ENCODE measurements at places on chromosomes 3 and 15.

DNA sequence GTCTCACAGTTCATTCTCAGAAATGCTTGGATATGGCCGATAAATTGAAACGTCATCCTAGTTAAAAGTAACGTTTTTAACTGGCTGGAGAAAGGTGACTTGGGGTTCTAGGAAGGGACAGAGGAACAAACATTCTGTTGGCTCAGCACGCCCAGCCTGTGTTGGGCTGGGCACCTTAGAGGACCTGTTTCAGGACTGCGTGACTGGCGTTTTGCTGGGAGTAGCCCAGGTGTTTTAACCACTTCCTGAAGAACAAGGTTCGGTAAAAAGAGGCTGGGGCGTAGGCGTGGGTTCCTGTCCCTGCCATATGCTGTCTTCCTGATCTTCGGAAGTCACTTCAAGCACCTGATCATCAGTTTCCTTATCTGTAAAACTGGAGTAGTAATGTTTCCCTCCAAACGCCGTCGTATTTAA is 1.1 kb upstream of the TLNRD1 start:
- DNase-seq: no peak

DNA sequence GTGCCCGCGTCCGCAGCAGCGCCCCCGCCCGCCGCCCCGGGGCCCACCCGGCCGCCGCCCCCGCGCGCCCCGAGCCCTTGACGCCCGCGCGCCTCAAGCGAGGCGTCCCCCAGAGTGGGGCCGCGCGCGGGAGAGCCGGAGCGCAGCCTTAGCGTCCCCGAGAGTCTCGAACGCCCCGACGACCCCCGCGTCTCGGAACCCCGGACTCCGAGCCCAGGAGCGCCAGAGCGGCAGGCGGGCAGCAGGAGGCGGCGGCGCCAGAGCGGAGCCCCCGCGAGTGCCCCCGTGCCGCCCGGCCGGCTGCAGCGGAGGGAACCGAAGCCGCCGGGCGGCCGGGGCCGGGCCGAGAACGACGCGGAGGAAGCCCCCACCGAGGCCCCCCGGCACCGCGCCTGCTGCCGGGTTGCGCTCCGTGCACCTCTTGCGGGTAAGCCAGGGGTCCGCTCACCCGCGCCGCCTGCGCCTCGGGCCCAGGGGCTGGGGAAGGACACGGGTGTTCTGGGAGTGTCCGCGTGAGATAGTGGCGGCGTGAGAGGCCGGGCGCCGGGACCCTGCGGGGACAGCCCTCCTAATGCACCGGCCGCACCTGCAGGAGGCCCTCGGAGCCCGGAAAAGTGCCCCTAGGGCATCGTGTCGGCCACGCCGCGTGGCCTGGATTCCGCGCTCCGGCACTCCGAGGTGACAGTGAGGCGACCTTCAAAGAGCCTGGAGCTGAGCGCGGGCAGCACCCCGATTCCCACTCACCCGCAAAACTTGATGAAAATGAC is 52.0 kb upstream of the ULK4 start:
- DNase-seq: peak; percentile 25

GRCh38 chr3:187828579-187829452 is 83.5 kb upstream of the BCL6 start:
- DNase-seq: no peak

DNA sequence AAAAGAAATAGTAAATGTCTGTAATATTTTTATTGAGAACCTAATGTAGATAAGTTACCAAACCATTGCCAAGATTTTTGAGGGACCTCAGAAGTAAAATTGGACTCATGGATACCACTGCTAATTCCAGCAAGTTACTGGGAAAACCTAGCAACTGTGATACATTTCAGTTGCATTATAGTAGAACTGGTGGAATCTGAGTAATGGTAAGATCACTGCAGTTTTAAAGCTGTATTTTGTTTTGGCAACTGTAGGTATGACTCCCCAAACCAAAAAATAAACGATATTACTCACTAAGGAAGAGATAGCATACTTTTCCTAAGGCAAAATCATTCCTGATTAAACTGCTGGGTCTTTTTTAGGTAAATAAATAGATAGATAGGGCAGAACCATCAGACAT is 54.0 kb downstream of the ARMC8 start:
- DNase-seq: no peak

DNA sequence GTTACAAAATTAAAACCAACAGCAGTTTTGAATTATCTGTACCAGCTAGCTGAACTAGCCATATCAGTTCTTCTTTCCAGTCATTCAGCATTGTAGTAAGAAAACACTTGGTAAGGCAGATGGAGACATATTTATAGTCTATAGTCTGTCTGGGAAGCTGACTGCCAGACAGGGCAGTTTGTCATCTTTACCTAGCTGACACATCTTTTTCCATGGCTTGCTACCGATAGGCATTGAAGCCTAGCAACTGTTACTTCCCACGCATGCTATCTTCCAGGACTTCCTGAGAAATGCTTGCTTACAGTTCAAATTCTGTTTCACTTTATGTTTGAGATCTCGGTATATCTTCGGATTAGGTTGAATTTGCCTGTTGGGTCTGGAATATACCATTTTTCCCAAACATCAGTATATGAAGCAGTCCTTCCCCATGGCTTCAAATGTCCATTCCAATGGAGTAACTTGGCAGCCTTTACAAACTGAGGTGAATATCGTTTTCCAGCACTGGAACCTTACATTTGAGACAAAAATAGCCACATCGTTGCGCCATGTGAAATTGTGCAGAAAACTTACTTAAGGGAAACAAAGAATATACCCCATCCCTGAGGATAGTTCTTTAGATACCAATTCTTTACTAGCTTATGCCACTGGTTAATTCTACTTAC is 8.8 kb downstream of the GNL3 start:
- no peak for DNase-seq

GRCh38 chr3:567488-568185 is 371.1 kb downstream of the CHL1 start:
- DNase-seq: no peak

GRCh38 chr3:148604270-148605085 is 93.2 kb upstream of the AGTR1 start:
- no peak for DNase-seq

- DNase-seq: no peak
These were observed 119.9 kb upstream of the TJP1 start for GRCh38 chr15:29942143-29942542.

DNA sequence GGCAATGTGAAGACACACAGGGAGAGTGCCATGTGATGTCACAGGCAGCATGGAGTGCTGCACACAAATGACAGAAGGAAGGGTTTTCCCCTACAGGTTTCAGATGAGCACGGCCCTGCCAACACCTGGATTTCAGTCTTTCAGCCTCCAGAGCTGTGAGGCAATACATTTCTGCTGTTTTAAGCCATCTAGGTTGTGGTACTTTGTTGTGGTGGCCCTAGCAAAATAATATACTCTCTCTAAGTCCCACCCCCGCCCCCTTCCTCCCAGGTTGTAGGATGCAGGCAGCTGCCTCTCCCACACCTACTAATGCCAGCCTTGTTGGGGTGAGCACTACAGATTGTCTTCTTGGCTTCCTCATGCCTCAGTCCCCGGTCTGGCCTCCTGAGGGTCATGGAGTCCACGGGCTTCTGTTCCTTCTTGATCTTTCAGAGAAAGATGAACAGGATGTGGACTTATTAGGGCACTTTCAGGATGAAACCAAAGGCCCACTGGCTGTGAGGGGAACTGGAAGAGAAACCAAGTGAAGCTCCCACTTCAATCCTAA is 180.0 kb downstream of the CD47 start:
- no peak for DNase-seq

DNA sequence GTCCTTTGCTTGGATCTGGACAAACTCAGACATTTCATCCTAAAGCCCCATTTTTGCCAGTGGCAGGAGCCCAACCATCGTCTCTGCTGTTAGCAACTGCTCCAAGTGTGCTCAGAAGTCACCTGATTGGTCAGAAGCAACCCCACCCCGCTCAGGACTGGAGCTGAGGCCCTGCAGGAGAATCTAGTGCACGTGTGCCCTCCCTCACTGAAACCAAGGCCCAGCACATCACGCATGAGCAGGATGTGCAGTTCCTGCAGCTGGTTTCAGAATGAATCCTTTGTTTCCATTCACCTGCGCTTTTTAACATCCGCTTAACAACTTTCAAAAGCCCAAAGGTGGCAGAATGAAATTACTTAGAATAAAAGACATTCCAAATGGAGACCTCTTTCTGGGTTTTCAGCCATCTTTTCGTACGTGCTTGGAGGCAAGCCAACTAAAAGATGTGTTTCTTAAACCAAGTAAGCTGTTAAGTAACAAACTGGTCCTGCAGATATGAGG is 81.2 kb downstream of the SRGAP3 start:
- no peak for DNase-seq

- no peak for DNase-seq
These were observed 379.4 kb downstream of the KCNH8 start for GRCh38 chr3:19527746-19528145.

DNA sequence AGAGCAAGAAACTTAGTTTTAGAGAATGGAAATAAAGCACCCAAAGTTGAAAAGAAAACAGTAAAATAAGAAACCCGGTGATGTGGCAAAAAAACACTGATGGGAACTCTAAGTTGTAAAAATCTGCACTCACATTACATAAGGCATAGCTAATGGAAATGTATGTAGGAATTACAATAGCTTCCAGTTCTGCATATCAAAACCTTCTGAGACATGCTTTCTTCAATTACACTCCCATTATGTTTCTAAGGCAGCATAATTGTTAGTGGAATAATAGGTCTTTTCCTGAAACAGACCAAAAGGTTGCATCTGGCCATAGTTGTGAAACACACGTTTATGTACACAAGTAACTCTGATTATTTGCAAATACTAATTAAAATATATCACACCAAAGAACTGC is 41.4 kb downstream of the SLC30A4 start:
- DNase-seq: no peak

DNA sequence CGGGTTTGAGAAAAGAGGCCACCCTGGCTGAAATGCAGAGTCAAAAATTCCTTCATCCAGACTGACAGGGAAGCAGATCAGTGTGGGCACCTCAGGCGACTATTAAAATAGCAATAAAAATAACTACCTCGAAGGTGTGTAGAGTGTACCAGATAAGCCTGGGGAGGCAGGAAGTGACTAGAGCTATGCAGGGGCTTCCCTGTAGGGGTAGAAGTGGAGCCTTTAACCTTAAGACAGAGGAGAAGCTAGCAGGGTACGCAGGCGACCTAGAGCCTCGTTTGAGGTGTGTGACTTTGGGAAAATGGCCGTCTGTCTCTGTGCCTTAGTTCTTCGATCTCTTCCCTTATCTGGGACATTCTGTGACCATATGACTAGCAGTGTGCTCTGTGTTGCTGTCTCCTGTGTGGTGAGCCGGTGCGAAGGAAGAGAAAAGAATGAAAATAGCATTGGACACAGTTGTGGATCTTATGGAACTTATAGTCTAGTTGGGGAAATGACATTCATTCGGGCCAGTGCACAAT is 17.6 kb downstream of the BHLHE40 start:
- DNase-seq: no peak

DNA sequence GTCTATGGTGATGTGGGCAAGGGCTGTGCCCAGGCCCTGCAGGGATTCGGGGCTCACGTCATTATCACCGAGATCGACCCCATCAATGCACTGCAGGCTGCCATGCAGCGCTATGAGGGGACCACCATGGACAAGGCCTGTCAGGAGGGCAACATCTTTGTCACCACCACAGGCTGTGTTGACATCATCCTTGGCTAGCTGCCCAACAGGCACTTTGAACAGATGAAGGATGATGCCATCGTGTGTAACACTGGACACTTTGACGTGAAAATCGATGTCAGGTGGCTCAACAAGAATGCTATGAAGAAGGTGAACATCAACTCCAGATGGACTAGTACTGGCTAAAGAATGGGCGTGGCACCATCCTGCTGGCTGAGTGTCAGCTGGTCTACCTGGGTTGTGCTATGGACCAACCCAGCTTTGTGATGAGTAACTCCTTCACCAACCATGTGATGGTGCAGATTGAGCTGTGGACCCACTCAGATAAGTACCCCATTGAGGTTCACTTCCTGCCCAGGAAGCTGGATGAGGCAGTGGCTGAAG is 6.1 kb upstream of the USP8 start:
- DNase-seq: no peak

GRCh38 chr3:142960322-142960850 is 3.1 kb downstream of the PAQR9 start:
- peak; percentile 61 for DNase-seq

GRCh38 chr3:165513715-165514701 is 317.8 kb upstream of the SLITRK3 start:
- DNase-seq: no peak

DNA sequence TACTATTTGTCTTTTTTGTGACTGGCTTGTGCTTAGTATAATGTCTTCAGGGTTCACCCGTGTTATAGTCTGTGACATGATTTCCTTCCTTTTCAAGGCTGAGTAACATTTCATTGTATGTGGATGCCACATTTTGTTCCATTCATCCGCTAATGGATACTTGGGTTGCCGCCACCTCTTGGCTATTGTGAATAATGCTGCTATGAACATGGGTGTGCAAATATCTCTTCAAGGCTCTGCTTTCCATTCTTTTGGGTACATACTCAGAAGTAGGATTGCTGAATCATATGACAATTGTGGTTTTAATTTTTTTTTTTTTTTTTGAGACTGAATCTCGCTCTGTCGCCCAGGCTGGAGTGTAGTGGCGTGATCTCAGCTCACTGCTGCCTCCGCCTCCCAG is 15.4 kb downstream of the CRTC3 start:
- DNase-seq: no peak

GRCh38 chr15:58221591-58222241 is 83.5 kb downstream of the AQP9 start:
- DNase-seq: no peak

DNA sequence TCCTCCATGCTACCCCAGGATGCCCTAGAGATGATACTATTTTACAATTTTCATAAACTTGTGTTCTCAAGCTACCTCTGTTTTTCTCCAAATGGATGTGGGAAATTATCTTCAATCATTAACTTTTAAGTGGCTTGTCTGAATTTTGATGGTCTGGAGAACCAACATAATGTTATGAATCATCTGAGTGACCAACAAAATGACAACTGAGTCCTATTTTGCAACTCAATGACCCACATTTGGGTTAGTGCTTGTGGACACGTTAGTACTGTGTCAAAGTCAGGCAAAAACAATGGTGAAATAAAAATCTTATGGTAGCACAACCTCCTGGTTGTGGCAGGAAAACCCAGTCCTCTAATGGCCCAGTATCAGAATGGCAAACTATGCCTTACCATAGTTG is 352.4 kb upstream of the ZNF385D start:
- no peak for DNase-seq

GRCh38 chr3:46112296-46112695 is 85.0 kb upstream of the XCR1 start:
- no peak for DNase-seq

Measured in NCI-H2029 (cell line).